ENCODE measurements at places on chromosomes 6 and 20.

DNA sequence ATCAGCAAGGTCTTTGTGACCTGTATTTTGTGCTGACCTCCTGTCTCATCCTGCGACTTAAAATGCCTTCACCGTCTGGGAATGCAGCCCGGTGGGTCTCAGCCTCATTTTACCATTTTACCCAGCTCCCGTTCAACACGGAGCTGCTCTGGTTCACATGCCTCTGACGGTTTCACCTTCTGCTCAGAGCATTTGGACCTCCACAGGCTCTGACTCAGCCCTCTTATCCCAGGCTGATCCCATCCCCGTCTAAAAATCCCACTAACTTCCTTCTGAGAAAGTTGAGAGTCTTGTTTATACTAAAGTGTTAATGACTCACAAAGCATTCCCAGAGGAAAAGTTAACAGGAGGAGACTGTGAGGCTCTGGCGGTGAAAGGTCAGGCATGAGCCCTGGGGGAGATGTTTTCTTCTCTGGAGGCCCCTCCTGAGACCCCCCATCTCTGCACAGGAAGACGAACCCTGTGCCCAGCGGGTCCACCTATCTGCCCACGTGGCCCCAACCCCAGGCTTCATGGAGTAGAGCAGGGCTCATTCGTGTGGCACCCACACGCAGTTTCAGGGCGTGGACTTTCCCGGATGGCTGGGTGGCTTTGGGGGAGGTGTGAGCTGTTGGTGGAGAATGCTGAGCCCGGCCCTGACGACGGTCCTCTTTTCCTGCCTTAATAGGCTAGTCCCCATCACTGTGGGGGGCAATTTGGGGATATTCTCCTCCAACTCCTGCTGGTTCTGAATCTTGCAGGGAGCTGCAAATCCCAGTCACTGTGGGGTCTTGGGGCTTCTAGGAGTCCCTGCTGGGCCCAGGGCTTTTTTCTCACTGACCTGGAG, 3.3 kb upstream of the BIRC7 start:
- DNase-seq: no peak

GRCh38 chr20:44394702-44395460, 39.4 kb downstream of the HNF4A start:
- no peak for DNase-seq

DNA sequence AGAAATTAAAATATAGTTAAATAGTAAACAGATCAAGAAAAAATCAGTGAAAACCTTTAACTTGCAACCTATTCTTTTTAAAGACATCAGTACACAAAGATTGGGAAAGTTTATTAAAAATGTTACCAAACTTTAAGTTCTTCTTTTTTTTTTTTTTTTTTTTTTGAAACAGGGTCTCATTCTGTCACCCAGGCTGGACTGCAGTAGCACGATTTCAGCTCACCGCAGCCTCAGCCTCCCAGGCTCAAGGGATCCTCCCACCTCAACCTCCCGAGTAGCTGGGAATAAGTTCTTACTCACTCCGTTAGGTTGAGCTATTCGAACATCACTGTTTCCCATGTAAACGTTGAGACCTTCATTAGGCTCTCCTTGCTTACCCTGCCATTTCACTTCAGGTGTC, 5.6 kb downstream of the MAP3K5 start:
- no peak for DNase-seq

- no peak for DNase-seq
Observed at GRCh38 chr20:36205026-36205425, 31.3 kb upstream of the AAR2 start.

GRCh38 chr20:46327557-46327956, 19.3 kb upstream of the CDH22 start:
- DNase-seq: no peak

- no peak for DNase-seq
Observed at GRCh38 chr20:19885594-19885938, 127.5 kb downstream of the RIN2 start.

- no peak for DNase-seq
Observed at GRCh38 chr6:3857468-3858456, 8.6 kb downstream of the FAM50B start.

DNA sequence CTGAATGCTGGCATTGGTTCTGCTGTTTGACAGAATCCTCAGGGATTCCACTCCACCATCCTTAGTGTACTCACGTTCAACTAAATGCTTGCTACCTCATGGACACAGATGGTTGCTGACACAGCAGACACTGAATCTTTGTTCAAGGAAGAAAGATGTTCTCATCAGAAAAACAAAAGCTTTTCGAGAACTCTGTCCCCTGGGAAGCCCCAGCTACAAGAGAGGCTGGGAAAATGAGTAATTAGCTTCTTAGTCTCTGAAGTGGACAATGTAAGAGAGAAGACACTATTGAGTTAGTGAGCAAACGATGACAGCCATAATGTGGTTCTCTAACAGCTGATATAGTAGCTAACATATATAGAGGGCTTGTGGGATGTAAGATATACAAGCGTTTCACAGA, 30.9 kb upstream of the ENPP5 start:
- no peak for DNase-seq

- DNase-seq: no peak
Observed at GRCh38 chr6:116406678-116407345, 36.1 kb downstream of the DSE start.

DNA sequence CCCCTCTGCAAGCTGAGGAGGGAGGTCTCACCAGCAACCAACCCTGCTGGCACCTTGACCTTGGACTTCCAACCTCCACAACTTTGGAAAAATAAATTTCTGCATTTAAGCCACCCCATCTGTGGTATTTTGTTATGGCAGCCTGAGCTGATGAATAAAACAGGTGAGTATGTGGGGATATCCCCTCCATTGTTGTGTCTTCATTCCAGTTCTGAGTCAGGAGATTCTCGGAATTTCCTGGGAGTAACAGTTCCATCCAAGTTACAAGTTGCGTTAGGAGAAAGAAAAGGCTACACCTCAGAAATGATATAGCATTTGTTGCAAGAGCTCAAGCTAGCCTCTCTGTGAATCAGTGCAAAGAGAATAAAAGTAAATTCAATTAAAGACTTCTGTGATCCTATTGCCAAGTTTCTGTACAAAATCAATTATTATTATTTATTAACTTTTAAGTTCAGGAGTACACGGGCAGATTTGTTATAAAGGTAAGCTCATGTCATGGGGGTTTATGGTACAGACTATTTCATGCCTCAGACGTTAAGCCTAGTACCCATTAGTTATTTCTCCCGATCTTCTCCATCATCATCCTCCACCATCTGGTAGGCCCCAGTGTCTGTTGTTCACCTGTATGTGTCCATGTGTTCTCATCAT, 153.0 kb downstream of the NKAIN2 start:
- DNase-seq: no peak

DNA sequence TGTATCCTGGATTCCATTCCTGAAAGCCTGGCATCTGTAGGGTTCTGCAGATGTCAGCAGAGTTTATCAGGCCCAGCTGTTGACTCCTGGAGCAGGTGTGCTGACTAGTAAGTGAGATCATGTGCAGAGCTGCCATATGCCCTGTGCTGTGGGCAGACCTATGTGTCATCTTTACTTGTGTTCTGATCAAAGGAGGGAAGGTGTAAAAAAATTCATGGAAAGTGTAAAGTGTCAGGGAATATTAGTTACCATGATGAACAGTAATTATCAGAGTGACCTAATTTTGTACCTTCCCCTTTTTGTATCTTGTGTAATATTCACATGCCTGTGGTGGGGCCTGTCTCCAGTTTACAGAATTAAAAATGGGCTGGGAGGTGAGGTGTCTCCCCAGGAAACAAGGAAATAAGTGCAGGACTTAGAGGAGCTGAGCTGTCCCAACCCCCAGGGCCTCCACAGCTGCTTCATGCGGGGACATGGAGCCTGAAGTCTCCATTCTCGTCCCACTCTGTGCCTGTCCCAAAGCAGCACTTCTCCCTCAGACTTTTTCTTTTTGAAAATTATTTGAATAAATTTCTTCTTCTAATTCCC, 148.2 kb upstream of the GGTLC1 start:
- DNase-seq: no peak

DNA sequence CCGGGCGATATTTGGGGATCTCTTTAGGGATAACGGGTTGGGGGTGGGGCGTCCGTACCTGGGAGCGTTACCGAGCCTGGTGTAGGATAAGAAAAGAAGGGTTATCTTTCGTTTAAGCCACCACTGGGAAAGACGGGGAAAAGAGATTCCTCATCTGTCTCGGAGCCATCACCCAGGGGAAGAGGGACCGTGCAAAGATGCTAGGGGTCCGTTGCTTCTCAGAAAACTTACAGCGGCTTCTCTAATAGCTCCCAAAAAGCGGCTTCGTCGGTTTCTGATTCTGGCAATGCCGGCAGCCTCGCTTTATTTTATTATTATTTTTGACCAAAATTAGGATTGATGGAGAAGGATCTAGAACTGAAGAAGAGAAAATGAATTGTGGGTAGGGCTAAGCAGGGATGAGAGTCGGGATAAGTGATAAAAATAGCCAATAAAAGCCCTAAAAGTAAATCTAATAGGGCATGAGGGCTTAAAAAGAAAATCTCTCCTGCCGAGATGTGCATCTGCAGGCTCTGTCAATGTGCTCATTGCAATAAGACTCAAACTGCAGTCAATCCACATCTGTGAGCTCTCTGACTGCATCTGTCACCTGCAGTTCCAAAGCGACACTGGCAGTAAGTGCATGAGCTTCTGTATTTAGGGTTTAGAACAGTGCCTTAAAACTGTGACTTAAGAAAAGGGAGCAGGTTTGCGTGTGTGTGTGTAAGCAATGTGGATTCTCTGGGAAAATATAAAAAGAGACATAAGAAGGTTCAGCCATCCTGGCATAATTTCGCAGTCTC, 801 bp downstream of the TBPL1 start:
- no peak for DNase-seq

- DNase-seq: no peak
Observed at GRCh38 chr6:24382220-24382540, 20.6 kb upstream of the MRS2 start.

DNA sequence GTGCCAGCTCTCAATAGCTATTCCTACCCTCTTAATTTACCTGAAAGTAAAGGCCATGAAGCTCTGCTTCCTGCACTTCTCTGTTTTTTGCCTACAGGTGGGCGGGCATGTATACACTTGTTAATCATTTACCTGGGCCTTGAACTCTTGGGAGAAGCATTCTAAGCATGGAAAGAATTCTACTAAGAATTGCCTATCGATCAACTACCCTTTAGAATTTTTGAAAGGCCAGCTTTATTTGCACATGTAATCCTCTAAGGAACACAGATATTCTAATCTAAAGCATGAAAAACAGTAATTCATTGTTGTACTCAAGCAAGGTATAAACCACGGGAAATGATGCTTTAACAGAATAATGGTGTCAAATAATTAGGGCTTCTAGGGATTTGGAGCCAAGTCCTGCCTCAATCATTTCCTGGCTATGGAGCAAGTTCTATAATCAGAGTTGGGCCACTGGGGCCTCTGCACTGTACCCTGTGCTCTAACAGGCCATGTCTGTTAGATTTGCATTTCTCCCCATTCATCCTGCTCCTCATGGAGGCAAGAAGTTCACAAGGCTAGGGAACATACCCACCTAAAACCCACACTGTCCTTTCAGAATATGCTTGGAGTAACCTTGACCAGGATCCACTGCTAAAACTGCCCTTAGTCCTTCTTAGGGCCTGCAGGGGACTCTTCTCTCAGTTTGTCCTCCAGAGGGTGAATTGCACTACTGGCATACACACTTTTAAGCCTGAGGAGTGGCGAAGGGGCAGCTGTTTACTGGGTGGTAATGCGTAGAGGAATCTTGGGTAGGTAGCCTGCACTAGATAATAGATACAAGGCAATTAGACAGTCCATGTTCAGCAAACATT, 276.4 kb upstream of the JAG1 start:
- DNase-seq: no peak

- DNase-seq: no peak
Observed at GRCh38 chr20:10616212-10616611, 57.6 kb downstream of the JAG1 start.

- DNase-seq: no peak
Observed at GRCh38 chr20:39716796-39717341, 754.7 kb downstream of the DHX35 start.

DNA sequence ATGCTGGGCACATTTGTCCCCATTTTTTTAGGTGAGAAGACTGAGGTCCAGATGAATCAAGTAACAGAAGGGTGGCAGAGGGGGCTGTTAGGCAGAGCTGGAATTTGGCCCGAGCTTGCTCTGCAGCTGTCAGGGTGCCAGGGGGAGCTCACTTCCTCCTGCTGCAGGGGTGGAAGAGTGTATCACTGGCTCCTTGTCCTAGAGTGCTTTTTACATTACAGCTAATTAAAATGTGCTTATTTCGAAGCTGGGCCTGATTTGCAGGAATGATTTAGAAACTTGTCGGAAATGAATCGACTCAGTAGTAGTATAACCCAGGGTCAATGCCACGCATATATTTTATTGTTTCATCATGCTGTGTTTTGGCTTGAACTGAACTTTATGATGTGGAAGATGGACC, 11.1 kb downstream of the TOX2 start:
- no peak for DNase-seq

- no peak for DNase-seq
Observed at GRCh38 chr6:110389689-110390382, 25.5 kb downstream of the DDO start.

DNA sequence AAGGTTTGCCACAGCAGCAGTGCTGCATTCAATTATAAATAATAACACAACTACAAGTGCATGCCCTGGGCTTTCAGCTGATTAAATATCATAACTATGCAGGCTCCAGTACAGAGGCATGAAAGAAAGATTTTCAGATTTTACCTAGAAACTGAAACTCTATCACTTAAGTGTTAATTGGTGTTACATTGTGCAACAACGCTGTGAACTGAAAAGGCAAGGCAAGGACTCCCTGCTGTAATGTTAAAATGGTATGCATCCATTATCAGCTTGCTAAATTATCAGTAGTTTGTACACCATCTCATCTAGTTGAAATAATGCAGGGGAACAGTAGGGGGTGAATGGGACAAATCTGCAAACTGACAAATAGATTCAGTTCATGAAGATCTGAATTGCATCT, 976.7 kb upstream of the MANEA start:
- DNase-seq: no peak

DNA sequence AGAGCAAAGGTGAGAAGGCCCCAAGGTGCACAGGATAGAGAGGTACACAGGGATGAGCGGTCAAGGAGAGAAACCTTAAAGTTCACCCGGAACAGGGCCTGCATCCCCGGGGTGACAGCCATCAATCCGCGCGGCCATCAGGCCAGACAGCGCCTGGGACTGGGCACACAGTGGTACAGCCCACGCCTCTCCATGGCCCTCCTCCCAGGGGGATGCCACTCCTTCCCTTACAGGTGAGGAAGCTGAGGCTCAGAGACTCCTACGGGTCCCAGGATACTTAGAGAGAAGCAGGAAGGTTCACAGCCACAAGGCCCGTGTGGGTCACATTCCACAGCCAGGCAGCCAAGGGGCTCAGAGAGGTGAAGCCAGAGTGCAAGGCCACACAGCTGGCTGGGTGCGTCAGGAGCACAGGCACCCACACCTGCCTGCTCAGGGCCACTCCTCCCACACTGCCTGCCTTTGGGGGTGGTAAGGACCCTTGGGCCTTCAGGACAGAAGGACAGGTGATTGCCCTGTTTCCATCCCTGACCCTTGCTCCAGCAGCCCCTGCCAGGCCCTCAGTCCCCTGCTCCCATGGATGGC, 14.7 kb downstream of the FRMD1 start:
- no peak for DNase-seq

- DNase-seq: peak; percentile 88
Observed at GRCh38 chr20:49713753-49714712, at the start of gene B4GALT5. TSS of gene B4GALT5 (minus strand) at chr20:49713878. CDS start at chr20:49713690, 188 bp downstream.

Measured in iPS DF 6.9 (cell line).